ENCODE measurements at places on chromosomes 7 and 10.

DNA sequence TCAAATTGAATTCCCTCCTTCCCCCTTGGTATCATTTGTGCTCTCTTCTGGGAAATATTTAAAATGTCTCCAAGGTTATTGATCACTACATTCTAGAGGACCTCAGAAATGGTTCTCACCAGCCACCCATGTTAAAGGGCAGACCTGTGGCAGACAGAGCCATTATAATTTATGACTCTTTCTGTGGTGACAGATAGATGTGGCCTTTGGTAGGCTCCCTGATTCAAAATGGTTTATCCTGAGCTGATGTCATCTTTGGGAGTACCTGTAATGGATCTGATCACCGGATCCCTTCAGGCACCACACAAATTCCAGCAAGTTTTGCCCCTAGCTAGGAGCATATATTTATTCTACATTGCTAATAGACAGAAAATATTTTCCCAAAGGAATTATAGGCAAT is 267.5 kb downstream of the SDK1 start:
- DNase-seq: no peak

DNA sequence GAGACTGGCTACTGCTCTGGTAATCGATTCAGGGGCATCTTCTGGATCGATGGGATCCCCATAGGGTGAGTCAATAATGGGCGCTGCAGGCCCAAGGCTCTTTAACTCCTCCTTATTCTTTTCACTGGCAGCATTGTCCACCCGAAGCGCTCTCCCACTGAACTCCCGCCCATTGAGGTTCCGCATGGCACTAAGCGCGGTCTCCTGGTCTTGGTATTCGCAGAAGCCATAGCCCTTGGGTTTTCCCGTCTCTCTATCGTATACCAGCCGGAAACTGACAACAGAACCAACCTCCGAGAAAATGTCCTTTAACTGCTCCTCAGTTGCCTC is 285 bp downstream of the CSTF2T start:
- peak; percentile 42 for DNase-seq

DNA sequence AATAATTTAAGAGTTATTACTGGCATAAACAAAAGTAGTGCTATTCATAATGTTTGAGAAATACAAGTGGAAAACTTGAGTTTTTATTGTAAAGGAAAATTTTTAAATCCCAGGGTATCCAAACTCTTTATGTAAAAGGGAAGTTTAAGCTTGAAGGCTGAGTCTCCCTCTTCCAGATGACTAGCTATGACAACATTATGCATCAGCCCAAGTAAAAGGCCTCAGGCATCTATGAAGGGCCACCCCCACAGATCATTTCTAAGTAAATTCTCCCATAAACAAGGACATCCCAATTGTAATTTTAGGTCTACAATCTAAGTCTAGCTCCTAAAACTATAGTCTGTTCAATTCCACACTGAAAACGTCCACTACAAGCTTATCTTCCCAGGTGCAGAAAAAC is 166.2 kb upstream of the STEAP1 start:
- no peak for DNase-seq

DNA sequence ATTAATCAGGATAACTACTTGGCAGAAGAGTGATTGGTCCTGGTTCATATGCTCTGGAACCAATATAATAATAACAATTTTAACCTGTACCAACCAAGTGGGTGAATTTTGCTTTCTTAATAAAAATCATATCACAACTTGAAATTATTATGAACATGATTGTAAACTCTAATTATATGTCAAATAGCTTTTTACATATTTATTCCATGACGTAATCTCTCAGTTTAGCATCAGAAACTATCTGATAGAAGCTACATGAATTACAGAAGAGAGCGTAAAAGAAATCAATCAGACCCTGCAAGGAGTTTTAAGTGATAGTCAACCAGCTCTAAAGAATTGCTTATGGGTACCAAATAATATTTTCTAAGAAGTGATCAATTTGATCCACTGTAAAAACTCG is 10.1 kb downstream of the GNG11 start:
- no peak for DNase-seq

GRCh38 chr7:17940951-17941431 is 697 bp upstream of the SNX13 start:
- no peak for DNase-seq

DNA sequence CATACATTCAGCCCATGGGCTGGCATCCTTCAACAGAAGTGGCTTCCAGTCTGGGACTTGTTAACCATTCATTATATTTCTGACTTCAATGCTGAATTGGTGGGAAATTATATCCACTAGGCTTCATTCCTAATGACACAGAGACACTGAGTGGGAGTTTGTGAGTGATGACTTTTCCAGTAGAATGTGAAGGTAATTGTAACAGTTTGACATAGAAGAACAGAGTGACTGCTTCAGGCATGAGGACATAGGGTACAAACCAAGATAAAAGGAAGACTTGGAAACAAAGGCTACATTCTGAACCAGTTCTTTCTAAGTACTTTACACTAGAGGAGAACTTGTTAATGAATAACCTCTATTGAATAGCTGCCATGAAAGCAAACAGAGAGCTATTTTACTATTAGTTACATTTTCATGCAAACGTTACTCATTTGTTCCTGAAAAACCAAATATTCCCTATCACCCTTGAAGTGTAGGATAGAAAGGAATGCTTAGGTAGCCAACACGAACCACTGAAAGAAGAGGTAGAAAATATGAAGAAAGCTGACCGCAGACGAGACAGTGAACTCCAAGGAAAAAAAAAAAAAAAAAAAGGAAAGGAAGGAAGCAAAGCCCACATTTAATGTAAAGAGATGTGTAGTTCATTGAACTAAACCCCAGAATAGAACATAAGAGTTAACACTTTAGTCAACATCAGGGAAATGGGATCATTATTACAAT is 237.0 kb upstream of the SEMA3C start:
- no peak for DNase-seq

DNA sequence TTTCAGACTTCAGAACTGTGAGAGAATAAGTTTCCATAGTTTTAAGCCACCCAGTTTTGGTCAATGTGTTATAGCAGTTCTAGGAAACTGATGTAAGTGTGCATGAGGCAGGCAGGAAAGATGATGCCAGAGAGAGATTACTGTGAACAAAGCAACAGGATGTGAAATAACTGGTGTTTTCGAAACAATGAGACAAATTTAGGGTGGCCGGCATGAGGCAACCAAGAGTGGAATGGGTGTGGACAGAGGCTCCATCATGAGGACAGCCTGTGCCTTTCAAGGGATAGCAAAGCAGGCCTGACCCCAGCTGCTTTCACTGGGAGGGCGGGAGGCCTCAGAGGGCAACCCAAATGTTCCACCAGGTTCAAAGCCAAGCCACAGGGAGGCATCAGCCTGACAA is 67.3 kb upstream of the UCN3 start:
- no peak for DNase-seq

DNA sequence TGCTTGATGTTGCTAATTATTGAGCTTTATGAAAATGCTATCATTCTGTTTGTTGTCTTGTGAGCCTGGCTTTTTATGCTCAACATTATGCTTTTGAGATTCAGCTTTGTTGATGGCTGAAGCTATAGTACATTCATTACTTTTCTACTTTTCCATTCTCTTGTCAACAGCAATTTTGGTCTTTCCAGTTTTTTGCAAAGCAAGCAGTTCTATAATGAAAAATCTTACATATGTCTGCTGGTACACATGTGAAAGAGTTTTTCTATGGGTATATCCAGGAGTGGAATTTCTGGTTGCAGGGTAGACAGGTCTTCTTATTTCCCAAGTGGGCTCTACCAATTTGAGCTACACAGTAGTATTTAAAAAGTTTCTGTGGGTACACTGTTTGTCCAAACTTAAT is 36.8 kb downstream of the SLC35B4 start:
- no peak for DNase-seq

DNA sequence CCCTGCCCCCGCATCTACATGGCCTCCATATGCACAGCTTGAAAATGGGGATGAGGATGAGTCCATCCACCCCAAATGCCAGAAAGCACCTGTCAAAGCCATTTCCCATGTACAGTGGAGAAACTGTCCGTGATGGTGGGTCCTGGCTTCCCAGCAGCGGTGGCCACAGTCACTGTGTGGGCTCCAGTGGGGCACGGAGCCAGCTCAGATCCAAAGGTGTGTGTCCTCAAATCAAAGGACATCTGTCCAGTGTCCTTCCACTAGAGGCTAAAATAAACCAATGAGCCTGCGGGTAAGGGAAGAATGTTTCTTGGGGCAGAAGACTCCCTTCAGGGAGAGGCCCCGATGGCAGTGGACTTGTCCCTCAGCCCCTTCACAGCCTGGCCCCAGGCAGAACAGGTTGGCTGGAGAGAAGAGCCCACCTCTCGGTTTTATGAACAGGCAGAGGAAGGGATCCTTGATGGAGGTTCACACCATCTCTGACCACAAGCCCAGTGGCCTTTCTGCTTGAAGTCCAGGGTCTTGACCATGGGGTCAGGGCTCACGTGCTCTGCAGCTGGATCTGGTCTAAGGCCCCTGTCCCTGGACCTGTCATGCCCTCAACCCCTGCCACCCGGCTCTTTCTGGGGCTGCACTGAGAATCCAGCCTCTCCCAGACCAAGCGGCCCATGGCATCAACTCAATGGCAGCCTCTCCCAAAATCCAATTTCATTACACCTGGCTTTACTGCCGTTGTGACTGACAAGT is 106.9 kb downstream of the TCERG1L start:
- no peak for DNase-seq
